KG1 (cell line): ENCODE measurements at places on chromosomes 1 and 21.

- DNase-seq, result no peak
Observed at GRCh38 chr1:206705191-206705590, 20.5 kb downstream of the MAPKAPK2 start.

- DNase-seq, result no peak
Observed at GRCh38 chr1:149916193-149916897, 1.3 kb downstream of the SV2A start.

DNA sequence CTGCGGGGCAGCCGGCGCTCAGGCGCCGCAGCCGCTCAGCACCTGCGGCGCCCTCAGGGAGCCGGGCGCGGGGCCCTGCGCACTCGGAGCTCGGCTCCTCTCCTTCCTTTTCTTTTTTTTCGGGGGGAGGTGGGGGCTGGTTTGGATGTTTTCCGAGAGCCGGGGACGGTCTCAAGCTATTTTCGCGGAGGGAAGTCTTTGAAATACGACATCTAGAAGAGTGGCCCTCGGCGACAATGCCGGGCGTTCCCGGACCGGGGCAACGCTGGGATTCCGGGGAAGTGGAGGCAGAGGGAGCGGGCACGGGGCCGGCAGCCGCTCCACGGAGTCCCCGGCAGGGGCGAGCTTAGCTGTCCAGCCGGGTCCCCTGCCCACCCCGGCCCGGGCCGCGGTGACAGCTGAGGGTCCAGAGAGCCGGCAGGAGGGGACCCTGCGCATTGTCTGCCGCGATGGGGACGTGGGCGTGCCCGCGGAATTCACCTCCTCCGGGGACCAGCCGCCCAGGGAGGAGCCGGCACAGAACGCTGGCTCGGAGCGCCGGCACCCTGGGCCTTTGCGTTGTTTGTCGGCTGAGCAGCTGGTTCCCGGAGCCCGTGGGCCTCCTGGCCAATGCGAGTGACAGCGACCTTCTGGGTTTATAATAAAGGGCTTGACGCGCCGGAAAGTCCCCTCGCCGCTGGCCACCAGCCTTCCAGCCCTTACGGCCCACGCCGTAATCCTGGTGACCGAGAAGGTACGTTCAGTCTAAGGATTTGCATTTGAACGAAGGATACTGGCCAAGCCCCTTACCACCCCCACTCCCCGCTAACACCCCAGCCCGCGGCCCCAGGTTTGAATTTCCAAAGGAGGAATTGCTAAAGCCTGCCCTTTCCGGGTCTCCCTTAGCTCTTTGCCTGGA lies 582 bp downstream of the SLC37A1 start:
- DNase-seq, result no peak

DNA sequence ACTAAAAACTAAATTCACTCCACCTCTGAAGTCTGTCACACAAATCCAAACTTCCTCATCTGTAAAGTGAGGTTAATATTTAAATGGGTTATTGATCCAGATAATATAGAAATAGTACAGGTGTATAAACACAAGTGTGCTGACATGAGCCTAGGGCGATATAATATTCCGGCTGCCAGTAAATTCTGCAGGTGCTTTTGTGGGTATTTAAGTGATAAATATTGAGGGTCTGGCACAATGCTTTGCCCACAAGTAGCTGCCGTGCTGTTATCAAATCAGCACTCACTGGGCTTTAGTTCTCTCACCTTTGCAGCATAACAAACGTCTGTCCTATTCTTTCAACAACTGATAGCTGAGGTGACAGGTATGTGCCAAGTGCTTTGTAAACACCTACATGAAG lies 7.6 kb downstream of the PABPC4 start:
- DNase-seq, result no peak

GRCh38 chr1:155004352-155005075 lies 1.9 kb downstream of the ZBTB7B start:
- DNase-seq, result no peak

GRCh38 chr1:205693421-205693991 lies 13.2 kb upstream of the SLC45A3 start:
- no peak for DNase-seq

GRCh38 chr1:209805341-209805781 lies 581 bp downstream of the IRF6 start:
- DNase-seq, result no peak

GRCh38 chr1:3234281-3234680 lies 165.3 kb downstream of the PRDM16 start:
- no peak for DNase-seq

DNA sequence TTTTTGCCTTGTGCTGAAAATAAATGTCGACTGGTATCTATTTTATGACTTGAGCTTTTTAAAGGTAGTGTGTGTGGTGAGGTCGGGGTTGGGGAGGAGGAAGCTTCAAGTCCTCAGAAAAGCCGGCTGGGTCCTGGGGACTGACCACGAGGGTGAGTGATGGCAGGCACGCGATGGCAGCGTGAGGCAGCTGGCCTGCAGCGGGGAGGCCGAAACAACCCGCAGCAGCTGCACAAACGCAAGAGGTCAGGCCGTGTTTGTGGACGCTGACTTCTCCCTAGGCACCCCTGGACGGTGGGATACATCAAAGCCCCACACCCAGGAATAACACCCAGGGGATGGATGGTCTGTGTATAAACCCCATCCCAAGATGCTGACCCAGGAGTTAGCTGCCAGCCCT lies 51.4 kb downstream of the ZBTB18 start:
- no peak for DNase-seq

DNA sequence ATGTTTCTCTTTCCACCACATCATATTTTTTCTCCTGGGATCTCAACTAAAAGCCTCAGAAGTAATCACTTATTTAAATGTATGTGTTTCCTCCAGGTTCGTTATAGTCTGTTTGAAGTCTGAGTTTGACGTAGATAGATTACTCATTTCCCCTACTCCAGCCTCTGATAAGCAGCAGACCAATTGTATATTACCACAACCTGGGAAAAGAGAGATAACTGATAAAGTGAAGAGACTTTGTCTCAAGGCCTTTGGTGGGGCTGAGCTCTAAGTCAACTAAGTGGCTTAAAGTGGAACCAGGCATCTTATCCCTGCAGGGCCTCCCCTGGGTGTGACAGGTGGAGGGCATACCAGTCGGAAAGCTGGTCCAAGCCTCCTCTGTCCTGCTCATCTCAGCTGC lies 34.9 kb upstream of the CACNA1E start:
- no peak for DNase-seq

- no peak for DNase-seq
Observed at GRCh38 chr1:13450204-13450603, 40.0 kb downstream of the PRAMEF20 start.

DNA sequence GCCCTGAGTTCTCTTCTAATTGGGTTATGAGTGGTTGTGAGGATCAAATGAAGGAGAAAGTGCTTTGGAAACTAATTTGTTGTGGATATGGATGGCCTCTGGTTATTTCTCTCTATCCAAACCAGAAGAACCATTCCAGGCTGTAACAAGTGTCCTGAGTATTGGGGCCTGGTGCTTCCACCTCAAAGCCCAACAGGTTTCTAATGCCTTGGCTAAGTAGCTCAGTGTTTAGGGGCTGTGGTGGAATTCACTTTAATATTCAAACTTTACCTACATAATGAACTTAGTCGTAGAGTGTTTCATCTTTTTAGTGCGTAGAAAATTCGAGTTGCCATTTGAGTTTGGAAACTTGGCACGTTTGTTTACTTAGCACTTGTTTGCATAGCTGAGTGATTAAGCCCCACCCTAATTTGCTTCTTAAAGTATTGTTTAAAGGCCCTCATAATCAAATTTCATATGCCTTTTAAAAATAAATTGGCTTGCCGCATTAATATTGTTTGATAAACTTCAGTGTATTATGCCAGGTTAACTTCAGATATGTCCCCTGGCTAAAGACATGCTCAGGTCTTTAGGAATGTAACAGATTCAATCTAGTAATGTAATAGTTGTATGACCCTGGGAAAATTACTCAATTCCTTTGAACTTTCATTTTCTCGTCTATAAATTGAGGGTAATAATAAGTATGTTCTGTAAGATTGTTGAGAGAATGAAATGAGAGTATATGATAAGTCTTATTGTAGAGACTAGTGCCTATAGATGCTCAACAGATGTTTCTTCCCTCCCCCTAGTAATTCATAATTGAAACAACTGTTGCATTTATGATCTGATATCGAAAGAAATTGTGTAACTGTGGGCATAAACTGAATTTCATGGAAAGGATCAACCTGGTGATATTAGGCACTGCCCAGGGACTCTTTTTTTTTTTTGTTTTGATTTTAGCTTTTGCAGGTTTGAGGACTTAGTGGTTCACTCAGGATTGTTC lies 1.6 kb downstream of the AGO4 start:
- no peak for DNase-seq
